ENCODE measurements at places on chromosomes 11 and 22.

- DNase-seq: no peak
Measured at GRCh38 chr11:96388891-96389719, 607 bp downstream of the CCDC82 start.

DNA sequence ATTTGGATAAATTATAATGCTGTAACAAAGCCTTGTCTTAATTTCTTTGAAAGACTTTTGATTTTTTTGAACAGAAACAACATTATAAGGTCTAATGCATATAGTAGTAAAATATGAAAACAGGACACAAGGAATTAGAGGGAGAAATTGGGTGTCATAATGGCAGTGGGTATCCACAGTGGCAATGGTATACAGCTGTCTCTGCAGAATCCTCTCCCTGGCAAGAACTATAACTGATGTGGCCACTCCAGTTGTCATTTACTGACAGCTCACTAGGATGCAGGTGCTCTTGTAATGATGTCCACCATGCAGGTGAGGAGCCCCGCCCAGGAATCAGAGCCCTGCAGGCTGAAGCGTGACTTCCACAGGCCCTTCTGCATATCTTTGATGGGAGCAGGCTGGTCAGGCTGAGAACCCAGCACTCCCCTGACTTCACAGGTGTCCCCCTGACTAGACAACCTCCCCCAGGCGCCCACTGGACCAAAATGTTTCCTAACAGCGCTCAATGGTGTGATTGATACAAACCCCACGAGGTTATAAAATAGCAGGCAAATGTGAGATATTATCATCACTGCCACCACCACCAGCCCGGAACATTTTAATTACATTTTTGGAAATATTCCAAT lies 32.8 kb upstream of the SERPIND1 start:
- DNase-seq: peak; percentile 32

GRCh38 chr22:39927544-39927943 lies 26.7 kb downstream of the GRAP2 start:
- peak; percentile 4 for DNase-seq

GRCh38 chr22:46405901-46406300 lies 70.4 kb downstream of the TRMU start:
- no peak for DNase-seq

GRCh38 chr11:84691830-84692229 lies 935.3 kb downstream of the DLG2 start:
- no peak for DNase-seq

GRCh38 chr11:104734998-104735397 lies 163.3 kb downstream of the CASP12 start:
- no peak for DNase-seq

- no peak for DNase-seq
Measured at GRCh38 chr11:74268456-74268855, 43.0 kb downstream of the P4HA3 start.

DNA sequence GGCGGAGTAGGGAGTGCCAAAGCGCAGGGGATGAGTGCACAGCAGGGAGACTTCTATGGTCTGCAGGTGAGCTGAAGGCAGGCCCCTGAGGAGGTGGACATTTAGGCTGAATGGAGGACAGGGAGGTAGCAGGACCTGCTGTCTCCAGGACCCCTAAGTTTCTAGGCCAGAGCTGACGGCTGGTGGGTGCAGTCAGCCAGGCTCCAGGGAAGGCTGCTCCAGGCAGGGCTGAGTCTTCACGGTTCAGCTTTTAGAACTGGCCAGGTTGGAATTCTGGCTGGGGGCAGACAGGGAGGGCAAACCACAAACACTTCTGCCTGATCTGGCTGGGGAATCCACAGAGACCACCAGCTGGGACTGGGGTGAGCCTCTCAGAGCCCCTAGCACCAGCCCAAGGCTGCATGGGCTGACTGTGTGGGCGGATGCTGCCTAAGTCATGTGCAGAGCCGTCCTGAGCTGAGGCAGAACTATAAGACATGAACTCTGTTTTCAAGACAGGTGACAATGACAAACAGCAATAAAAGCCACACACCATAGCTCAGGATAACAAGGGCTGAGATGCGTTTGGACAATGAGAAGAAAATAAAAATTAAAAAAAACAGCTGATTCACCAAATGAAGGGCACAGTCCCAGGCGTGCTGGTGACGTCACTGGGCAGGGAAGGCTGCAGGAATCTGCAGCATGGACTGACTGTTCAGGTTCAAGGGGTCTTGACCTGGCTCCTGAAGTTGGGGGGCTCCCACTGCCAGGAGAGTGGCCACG lies 10.4 kb upstream of the MALAT1 start:
- peak; percentile 63 for DNase-seq

GRCh38 chr11:128420951-128421350 lies 166.4 kb downstream of the ETS1 start:
- no peak for DNase-seq

GRCh38 chr22:19287076-19287707 lies 4.3 kb downstream of the CLTCL1 start:
- DNase-seq: peak; percentile 86

GRCh38 chr11:69280994-69281393 lies 13.0 kb upstream of the MYEOV start:
- DNase-seq: peak; percentile 70

DNA sequence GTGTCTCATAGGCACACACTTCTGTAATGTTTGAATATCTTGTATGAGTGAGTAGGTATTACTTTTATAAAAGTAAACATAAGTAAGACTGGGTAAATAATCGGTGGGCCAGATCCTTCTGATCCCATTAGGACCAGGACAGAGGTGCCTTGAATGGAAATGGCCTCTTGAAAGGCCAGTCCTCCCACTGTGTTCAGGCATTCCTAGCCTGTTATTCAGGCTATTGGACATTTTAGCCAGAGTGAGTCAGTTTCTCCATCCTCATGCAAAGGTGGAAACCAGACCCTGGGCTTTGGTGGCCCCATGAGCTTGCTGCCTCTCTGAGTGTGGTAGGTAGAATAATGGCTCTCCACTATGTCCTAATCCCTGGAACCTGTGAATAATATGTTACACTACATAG lies 34.4 kb downstream of the C11orf96 start:
- no peak for DNase-seq

DNA sequence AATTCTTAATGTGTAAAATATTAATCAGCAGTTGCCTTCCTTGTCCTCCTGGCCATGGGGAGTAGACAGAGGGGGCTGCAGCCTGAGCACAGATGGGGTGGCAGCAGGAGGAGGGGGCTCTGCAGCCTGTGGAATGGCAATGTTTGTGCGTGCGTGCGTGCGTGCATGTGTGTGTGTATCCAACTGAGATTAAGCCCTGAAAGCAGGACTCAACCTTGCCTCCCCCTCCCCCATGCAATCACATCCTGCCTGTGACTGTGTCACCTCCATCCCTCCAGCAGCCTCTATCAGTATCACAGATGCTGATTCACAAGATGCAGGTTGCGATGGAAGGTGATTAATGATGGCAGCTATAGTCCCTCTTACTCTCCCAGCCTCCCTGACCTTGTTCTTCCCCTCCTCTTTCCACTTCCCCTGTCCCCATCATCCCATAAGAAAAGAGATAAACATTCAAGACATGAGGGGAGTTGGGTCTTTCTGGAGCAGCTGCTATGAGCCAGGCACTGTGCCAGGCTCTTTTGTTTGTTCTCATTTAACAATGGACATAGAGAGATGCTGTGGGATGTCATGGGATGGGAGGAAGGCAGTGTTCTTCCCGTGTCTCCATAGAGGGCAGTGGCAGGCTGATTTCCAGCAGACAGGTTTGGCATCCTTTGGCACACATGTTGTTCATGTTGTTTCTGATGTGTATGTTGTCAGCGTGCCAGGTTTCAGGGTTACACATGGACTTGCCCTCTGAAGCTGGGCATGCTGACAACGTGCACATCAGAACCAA lies 43.8 kb upstream of the NECTIN1 start:
- no peak for DNase-seq

- DNase-seq: no peak
Measured at GRCh38 chr11:125925247-125925740, 20.6 kb upstream of the VSIG10L2 start.

Data from SJCRH30 (cell line).